ENCODE measurements at places on chromosomes 2 and 18.
A peak's percentile ranks its signal among the peaks of the same experiment; 100 is the strongest.

DNA sequence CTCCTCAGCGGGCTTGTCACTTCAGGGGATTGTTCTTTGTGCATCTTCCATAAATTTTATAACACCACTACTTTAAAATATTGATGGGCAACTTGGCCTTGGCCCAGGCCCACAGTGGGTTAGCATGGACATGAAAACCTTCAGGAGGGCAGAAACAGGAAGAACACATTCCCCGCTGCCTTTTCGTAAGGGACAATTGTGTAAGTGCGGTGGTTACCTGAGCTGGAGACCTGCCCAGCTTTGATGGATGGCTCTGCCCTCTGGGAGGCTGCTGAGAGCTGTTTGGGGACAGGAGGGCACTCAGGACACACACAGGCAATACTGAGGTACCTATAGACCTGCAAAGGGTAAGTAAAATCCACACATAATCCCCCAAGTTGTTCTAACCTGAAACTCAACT, 46.8 kb downstream of the FECH start:
- no peak for DNase-seq

DNA sequence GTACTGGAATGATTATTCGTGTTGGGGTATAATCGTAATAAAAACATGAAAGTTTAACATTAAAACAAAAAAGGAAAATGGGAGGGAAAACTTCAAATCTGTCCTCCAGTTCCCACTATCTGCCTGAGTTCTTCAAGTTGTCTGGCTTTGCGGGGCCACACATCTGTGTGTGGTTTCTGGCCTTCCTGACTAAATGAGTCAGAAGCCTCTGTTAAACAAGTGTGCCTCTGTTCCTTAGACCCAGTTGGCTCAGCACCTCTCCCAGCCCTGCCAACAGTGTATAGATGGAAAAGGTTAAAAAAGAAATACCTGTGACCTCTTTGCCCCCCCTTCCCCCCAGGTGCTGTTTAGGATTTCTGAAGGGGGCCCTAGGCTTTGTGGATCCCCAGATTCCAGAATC, 30.2 kb downstream of the XDH start:
- DNase-seq: peak; percentile 68

DNA sequence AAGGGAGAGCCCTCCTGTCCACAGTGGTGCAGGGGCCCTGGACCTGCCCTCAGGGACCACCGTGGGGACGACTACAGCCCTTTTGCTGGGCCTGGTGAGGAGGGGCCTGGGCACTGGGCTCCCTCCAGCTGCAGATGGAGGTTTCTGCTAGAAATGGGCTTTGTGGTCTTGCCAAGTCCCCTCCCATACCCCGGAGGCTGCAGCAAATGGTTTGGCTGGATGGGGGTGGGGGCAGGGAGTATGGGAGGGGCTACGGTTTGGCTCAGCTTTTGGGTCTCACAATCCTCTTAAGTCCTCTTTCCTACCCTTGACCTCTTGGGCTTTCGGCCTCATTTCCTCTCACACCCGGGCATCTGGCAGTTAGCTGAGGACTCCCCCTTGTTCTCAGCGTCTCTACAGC, 21.7 kb downstream of the TET3 start:
- no peak for DNase-seq

DNA sequence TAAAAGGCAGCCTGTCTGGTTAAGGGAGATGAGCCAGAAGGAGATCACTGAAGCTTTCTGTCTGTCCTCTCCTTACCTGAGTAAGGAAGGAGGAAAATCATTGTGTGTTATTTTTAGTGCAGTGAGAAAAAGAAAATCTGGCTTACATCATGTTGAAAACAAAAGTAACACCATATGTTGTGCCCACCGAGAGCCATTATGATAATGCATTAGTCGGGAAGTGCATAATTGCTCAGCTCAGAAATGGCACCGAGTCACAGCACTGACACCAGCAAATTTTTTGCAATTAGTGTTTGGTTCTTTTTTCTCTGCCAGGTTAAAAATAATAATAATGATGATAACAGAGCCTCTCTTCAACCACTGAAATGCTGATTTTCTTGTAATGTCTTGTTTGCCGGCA, 46.6 kb downstream of the HNMT start:
- DNase-seq: no peak

DNA sequence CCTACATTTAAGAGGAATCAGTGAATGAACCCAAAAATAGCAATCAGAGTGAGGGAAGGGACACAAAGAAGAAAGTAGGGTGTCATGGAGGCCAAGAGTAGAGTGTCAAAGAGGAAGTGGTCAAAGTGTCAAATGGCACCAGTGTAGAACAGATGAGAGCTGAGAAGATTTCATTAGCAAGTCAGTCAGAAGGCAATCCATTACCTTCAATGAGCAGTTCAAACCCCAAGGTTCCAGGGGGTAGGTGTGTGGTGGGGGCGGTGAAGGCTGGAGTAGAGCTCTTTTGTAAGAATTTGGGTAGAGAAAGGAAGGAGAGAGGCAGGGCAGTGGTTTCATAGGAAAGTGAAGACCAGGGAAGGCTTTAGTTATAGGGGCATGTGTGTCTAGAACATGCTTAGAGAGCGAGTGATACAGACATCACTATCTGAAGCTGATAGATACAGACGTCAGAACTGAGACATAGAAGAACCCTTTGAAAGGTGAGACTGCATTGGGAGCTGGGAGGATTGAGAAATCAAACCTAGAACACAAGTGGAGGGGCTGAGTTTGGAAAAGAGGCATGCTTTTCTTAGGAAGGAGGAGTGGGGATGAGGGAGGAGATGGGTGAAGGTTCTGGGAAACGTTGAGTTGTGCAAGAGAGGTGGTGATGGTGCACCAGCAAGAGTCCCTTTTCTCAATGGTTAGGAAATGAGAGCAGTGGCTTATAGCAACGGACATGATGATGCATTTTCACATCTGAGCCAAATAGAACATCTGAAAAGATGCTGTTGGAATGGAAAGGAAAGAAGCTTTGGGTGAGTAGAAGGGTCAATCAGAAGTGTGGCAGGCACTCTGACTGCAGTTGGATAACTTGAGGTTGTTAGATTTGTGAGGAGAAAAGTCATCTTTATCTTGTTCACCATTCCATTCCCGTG, 48.9 kb upstream of the IL1RL1 start:
- no peak for DNase-seq

- peak; percentile 72 for DNase-seq
These were observed 383.4 kb downstream of the PTPRM start for GRCh38 chr18:7950380-7951136.
